ENCODE measurements at places on chromosomes 1 and 21. TPM values are rescaled to one million over a fixed set of nuclear protein-coding genes. Genes with fewer than 3 reads are reported as not detected.

Gene CLCA1
- not detected for total RNA-seq

Gene FCGR1A
- total RNA-seq: 14.1 TPM

Gene CA14
- 1.8 TPM for total RNA-seq

Gene DRAXIN
- 36.7 TPM for total RNA-seq

Gene KRTAP10-11
- not detected for total RNA-seq

Gene GBP5
- total RNA-seq: 0.23 TPM

Gene BSND
- not detected for total RNA-seq

Gene SPATA21
- total RNA-seq: not detected

Gene GPR3
- total RNA-seq: 0.69 TPM

Gene HCN3
- total RNA-seq: 22.8 TPM

Gene OR2T27
- not detected for total RNA-seq

Gene ZNF691
- total RNA-seq: 7.4 TPM

Gene SASS6
- total RNA-seq: 4.8 TPM

Gene FALEC
- 0.92 TPM for total RNA-seq

Gene SRRM1
- 48.4 TPM for total RNA-seq

Gene DEPDC1
- 5.1 TPM for total RNA-seq

Gene UBE2U
- not detected for total RNA-seq

Gene RPE65
- total RNA-seq: 2.1 TPM

Gene RIMS3
- total RNA-seq: 49.6 TPM

Gene TEX38
- not detected for total RNA-seq

Gene CD53
- total RNA-seq: 17.1 TPM

Gene SELP
- total RNA-seq: 0.92 TPM

Gene KRTAP12-2
- not detected for total RNA-seq

Gene SCCPDH
- total RNA-seq: 72.7 TPM

Gene UBE2Q1
- 26.3 TPM for total RNA-seq

Gene FABP3
- total RNA-seq: 70.6 TPM

Gene TSPEAR
- 0.23 TPM for total RNA-seq

Gene CFHR5
- total RNA-seq: not detected

Gene TDRD5
- total RNA-seq: 4.6 TPM

Gene AADACL3
- not detected for total RNA-seq

Gene RGS18
- total RNA-seq: 1.8 TPM

Gene CHRNB2
- 31.6 TPM for total RNA-seq

Gene PDZK1
- 1.8 TPM for total RNA-seq

Gene DUSP10
- total RNA-seq: 5.5 TPM

Gene PYCR2
- total RNA-seq: 24.0 TPM

Gene YIPF1
- total RNA-seq: 26.8 TPM

Gene SPRR1B
- not detected for total RNA-seq

Gene HHAT
- 4.6 TPM for total RNA-seq

Gene DDAH1
- total RNA-seq: 158 TPM

Gene BARHL2
- 1.4 TPM for total RNA-seq

Gene EFCAB14
- 25.8 TPM for total RNA-seq

Gene OR2L5
- total RNA-seq: 1.8 TPM

Gene TGFB2
- total RNA-seq: 30.7 TPM

Gene WNT3A
- not detected for total RNA-seq

Gene TMOD4
- not detected for total RNA-seq

Gene TNNI3K
- total RNA-seq: 7.2 TPM

Gene TAGLN2
- total RNA-seq: 27.9 TPM
